SIG-M5 (cell line): ENCODE measurements at places on chromosomes 7 and 10.

DNA sequence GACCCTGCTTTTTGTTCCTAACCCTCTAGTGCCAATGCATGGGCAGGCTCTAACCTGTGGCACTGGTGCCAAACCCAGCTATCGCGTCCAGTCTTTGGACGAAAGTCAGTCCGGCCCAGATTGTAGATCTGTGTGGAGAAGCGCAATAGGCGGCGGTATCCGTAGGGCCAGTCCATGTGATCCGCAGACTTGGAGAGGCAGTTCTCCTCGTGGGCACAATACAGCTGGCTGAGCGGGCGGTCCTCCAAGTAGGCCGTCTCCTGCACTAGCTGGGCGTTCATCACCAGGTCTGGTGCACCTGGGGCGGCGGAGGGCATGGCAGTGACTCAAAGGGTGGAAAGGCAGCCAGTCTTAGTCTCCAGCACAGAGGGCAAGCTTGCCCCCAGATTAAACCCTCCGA lies 14.5 kb downstream of the LOXL4 start:
- DNase-seq = no peak

DNA sequence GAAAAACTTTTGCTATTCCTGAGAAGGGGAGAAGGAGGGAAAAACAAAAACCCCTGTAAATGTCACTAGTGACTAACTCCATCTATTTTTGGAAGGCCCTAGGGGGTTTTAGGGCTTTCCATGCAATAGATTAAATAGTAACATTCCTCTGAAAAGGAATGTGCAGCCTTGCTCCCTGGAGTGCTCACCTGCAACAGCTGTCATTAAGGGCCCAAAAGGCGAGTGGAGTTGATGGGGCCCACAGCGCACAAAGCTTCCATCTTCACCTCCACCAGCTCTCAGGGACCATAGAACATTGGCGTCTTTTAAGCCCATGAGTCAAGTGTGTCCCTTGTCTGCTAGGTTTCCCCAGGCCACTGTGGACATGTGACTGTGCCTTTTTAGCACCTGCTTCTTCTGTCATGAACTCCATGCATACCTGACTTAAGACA lies 58.0 kb upstream of the IL6 start:
- no peak for DNase-seq

DNA sequence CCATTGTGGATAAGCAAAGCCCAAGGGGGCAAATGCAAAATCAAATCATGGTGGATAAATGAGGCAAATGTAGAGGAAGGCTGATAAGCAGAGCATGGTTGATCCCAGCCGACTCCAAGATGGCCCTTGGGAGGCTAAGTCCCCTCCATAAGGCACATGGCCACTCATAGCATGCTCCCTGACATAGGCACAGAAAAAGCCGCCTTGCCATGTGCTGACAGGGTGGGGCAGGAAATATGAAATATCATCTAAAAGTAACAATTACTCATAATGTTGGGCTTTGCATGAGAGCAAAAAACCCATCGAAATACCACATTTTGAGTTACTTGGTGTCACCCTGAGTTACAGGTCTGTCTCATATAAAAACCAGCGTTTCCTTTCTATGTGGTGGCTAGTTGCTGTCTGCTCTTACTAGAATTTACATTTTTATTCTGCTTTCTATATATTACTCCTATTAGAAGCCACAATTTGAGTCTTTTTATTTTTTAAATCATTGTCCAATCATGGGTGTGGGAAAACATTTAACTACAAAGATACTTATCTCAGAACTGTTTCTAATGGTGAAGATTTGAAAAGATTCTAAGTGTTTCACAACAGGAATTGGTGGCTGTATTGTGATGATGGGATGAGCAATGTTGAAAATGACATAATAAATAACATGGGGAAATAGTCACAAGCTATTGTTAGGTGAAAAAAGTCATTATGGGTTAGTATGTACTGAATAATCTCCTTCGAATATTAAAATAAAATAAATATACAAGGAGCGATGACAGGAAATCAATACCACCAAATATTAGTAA lies 102.7 kb downstream of the CUBN start:
- no peak for DNase-seq

GRCh38 chr10:72928798-72929197 lies 25.8 kb downstream of the PLA2G12B start:
- DNase-seq = no peak

DNA sequence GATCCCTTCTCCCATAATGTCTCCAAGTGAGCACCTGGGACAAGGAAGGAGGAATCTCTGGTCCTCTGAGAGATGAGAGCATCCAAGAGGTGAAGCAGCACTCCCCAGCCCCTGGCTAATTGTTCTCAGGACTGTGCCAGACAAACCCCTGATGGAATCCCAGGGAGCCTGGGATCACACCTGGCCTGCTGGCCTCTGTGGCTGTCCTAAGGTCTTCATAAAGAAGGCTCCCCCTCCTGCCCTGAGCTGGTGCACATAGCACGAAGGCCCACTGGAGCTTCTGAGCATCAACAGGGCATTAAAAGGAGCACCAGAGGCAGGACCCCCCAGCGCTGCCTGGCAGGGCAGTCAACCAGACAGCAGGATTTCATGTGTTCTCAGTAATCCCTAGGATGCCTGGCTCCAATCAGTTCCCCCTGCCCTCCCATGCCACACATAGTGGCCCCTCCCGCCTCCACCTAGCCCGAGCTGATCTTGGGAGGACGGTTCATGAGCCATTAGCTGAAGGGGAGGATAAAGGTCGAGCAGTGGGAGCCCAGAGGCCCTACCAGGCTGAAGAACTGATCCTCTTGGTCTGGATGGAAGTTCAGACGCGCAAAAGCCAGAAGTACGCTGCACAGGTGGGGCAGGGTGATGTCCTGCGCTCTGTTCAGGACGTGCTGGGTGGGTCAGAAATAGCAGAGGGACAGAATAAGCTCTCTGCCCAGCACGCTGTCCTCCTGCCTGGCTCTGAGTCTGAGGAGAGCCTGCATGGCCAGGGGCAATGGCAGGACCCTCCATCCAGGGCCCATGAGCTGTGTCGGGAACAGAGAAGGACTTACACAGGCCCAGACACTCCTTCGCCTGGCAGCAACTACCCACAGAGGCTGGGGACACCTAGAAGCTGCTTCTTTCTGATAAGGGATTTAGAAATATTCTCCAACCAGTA lies 8.4 kb downstream of the TBRG4 start:
- no peak for DNase-seq

DNA sequence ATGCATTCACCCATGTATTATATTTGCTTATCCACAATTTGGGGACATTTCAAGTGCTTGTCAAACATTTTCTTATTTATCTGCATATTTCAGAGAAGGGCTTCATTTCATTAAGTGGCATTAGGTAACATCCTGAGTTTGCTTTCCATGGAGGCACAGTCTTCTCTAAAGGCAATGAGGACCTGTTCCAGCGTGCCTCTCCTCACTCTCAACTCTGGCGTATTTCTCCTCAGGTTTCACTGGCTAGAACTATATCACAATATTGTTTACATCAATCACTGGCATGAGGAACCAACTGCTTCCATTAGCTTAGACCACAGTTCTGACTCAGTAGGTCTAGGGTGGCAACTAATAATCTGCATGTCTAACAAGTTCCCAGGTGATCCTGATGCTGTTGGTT lies 177.2 kb downstream of the TAX1BP1 start:
- no peak for DNase-seq

DNA sequence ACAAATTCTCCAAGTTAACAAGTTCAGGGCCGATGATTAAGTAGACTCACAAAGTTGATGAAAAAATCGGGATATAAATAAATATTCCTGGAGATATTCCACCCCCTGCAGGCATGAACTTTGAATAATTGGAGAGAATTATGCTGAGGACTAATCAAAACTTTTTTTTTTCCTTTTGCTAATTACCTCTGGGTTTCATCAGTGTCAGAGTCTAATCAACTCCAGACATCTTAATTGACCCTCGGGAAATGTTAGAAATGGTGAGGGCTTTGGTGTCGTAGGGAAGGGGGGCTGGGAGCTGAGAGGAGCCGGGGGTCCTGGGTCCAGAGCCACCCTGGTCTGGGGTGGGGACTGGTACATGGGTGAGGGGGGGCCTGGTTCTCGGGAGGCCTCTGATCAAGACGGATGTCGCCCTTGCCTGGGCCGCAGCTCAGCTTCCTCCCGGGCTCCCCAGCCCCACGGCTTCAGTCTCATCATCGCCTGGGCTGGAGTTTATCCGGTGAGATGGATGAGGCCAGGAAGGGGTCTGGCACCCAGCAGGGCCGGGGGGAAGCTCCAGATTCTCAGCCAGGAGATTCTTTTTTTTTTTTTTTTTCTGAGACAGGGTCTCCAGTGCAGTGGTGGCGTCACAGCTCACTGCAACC lies 30.4 kb upstream of the ELFN1 start:
- DNase-seq = no peak

DNA sequence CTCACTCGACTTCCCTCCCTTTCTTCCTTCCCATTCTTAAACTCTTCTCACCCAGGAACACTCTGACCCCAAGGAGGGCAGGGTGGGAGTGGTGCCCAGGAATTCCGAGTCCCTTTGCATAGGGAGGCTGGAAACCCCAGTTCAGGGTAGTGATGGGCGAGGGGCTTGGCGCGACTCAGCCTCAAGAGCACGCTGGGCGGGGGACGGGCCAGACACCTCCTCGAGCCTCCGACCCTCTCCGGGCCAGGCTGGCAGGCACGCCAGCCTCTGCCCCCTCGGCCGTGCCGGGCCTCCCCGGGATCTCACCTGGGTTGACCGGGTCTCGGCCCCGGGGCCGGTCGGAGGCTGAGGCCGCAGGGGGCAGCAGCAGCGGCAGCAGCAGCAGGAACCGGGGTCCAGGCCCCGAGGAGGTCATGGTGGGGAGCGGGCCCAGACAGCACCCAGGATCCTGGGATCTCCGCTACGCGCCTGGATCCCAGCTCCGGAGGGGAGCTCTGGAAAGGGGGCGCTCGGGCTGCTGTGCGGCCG lies 457 bp downstream of the PLOD3 start:
- DNase-seq = no peak

GRCh38 chr7:111486472-111487142 lies 75.7 kb downstream of the IMMP2L start:
- no peak for DNase-seq

DNA sequence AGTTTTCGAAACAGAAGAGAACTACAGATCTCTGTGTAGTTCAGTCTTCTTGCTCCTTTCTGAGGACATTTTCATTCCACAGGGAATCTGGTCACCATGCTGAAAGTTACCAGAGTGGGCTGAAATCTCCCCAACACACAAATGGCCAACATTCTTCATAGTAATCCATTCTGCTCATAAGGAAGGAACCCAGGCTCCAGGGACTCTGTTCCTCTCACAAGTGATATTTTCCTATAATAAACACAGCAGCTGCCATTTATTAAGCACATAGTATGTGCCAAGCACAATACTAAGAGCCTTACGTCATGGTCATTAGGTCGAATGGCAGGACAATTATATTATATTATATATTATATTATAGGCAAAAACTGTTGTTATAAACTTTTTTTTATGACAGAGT lies 109.8 kb downstream of the RAB11FIP2 start:
- no peak for DNase-seq

DNA sequence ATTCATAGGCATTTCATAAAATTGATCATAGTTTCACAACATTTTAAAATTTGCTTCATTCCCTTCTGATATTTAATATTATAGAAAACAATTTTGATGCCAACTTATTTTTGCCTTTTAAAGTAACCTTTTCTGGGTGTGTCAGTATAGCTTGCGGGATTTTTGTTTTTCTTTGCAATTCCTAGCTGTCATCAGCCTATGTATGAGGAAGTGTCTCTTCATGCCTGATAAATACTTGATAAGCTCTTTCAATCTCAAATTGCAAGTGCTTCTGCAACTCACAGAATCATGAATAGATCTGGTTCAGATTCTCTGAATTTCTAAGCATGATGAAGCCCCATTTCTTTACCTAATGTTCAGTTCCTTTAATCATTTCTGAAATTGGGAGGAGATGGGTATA lies 28.0 kb upstream of the ARHGAP21 start:
- DNase-seq = no peak

GRCh38 chr7:144835155-144835611 lies 670 bp downstream of the TPK1 start:
- no peak for DNase-seq

DNA sequence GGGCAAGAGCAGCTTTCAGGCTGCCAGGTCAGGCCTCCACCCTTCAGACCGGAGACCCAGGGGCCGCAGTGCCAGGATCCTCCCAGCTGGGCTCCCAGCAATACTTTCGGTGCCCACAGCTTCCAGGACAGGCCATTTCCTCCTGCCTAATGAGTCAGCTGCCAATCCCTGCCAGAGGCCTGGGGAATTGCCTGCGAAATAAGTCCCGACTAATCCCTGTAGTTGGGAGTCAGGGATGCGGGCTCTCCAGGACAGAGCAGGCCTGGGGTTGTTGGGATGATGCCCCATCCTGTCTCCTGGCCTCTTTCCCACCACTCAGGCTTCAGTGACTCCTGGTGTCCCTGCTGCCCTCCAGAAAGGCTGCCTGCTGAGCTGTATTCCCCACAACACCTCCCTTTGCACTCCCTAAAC lies 143.5 kb upstream of the UNC5B start:
- DNase-seq = no peak

DNA sequence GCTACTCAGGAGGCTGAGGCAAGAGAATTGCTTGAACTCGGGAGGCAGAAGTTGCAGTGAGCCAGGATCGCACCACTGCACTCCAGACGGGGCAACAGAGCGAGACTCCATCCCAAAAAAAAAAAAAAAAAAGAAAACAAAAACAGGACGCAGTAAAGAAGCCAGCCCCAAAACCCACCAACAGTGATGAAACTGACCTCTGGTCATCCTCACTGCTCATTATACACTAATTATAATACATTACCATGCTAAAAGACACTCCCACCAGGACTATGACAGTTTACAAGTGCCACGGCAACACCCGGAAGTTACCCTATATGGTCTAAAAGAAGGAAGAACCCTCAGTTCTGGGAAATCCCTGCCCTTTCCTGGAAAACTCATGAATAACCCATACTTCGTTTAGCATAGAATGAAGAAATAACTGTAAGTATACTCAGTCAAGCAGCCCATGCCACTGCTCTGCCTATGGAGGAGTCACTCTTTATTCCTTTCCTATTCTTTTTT lies 40.0 kb upstream of the EIF4H start:
- DNase-seq = no peak
